ENCODE measurements at places on chromosomes 2 and 18. TPM values are rescaled to one million over a fixed set of nuclear protein-coding genes. Genes with fewer than 3 reads are reported as not detected.

Gene C1GALT1C1L
- 2.2 TPM for total RNA-seq

Gene DHRS9
- total RNA-seq: 0.69 TPM

Gene LAMA3
- 32.3 TPM for total RNA-seq

Gene TGFA
- total RNA-seq: 4.1 TPM

DNA sequence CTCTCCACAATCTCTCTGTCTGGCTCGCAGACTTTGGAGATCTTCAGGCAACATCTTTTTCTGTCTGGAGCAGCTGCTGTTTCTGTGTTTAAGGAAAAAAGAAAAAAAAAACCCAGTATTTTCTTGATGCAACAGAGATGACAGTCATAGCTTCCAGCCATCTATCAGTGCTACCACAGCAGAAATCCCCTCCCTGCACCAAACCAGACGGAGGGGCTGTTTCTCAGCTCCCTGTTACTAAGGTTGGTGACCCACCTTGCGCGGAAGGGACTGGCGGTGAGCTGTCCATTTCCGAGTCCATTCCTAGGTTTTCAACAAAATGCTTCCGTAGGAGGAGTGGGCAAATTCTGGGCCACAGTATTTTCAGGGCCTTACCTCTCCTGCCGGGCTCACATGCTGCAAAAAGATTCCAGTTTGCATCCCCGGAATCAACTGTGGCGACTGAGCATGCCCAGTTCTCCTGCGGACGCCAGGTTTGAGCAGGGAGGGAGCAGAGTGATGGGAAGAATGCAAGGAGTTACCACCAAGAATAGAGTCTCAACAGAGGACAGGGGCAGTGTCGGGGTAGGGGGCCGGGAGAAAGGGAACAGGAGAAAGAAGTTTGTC, 1.2 kb downstream of the SLC4A10 start:
- no peak for DNase-seq

- DNase-seq: peak; percentile 51
Measured at GRCh38 chr2:70143314-70144150, 47.3 kb downstream of the C2orf42 start.

GRCh38 chr2:216793386-216793785, 66.5 kb downstream of the TNP1 start:
- DNase-seq: no peak

DNA sequence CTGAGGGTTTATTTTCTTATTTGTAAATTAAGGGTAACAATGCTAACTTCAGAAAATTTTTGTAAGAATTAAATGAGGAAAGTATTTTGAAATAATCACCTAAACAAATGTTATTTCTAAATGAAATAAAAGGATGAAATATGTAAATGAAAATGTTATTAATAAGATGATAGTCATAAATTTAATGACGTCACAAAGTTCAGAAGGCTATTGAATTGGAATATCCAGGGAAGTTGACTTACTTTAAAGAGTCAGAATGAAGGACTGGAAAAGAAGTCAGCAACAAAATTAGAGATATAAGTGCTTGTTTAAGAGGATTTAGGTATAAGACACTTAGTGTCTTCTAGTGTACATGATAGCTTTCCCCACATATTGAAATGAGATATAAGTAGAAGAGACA, 732.6 kb upstream of the CDH7 start:
- no peak for DNase-seq

- DNase-seq: no peak
Measured at GRCh38 chr2:23401427-23402204, 16.6 kb downstream of the KLHL29 start.

- DNase-seq: no peak
Measured at GRCh38 chr18:45751766-45752165, 27.8 kb downstream of the SLC14A1 start.

GRCh38 chr2:39447266-39448168, 10.4 kb upstream of the MAP4K3 start:
- DNase-seq: no peak

DNA sequence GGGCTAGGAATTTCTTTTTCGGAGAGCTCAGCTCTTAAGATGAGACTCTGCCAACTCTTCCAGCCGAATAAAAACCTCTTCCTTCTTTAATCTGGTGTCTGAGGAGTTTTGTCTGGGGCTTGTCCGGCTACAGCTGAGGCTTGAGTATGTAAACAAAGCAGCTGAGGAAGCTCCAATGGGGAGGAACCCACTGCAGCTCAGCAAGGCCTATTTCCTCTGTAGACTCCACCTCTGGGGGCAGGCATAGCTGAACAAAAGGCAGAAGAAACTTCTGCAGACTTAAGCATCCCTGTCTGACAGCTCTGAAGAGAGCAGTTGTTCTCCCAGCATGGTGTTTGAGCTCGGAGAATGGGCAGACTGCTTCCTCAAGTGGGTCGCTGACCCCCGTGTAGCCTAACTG, 838.7 kb downstream of the CCDC85A start:
- no peak for DNase-seq
